ENCODE measurements at places on chromosomes 4 and X.

DNA sequence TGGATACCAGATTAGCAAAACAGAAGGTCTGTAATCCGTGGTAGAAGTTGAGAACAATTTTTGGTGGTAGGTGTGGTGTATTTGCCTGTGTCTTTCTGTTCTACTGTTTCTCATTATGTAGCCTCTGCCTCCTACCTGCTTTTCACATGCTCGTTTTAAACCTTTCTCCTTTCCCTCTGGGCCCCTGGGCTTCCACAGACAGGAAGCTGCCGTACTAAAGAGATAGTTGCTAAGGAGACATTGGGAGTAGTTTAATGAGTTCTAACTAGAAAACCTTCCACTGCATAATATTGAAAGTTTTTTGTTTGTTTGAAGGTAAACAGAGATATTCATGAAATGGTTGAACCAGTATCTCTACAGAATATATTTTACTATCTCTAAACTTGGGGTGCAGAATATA, 107.8 kb downstream of the STOX2 start:
- no peak for DNase-seq

DNA sequence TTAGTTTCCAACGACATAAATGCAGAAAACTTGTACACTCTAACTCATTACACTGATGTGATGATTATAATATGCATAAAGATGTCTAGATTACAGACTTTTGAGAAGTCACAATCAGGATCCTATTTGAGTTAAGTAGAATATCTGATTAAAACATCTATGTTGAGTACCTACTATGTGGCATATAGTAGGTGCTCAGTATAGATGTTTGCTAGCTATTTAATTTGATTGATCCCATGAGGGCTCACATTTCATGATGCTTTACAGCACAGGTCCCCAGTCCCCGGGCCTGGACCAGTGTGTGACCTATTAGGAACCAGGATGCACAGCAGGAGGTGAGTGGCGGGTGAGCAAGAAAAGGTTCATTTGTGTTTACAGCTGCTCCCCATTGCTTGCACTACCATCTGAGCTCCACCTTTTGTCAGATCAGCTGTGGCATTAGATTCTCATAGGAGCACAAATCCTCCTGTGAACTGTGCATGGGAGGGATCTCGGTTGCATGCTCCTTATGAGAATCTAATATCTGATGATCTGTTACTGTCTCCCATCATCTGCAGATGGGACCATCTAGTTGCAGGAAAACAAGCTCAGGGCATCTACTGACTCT, 33.0 kb upstream of the CXCL8 start:
- no peak for DNase-seq

DNA sequence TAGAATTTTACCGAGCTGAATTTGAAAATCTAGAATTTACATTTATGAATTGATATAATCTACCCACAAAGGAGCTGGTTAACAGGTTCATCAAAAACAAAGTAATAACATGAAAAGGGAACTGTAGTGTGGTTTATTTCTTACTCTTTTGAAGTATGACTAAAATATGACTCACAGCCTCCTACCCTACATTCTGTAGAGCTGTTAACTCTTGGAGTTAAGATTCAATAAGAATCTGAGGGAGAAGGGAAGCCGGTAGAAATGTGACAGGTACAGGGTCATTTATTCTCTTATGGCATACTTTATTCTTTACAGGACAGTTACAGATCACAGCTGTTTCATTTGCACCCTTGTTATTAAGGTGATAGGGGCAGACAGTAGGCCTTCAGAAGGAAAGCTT, 132.2 kb upstream of the FAM47B start:
- no peak for DNase-seq

- DNase-seq, result no peak
Measured at GRCh38 chrX:151870602-151871001, 42.1 kb upstream of the MAGEA4 start.

GRCh38 chr4:63693321-63693720, 715.9 kb downstream of the TECRL start:
- DNase-seq, result no peak

GRCh38 chr4:2741626-2742025, 14.5 kb downstream of the TNIP2 start:
- DNase-seq, result no peak

GRCh38 chr4:163536091-163536490, 41.6 kb downstream of the TMA16 start:
- no peak for DNase-seq

DNA sequence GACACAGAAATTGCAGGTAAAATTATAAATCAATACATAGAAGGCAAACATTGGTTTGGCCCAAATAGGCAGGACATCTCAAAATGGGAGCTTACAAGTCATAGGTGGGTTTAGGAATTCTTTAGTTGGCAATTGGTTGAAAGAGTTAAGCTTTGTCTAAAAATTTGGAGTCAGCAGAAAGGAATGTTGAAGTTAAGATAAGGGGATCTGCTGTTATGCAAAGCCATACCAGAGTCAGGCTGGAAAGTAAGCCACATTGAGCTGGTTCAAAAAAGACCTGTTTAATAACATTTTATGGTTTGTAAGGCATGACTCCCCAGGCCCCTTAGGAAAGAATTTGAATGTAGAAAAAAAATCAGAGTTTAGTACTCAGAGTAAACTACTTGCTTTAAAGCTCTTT, 92.6 kb downstream of the IL13RA2 start:
- no peak for DNase-seq

DNA sequence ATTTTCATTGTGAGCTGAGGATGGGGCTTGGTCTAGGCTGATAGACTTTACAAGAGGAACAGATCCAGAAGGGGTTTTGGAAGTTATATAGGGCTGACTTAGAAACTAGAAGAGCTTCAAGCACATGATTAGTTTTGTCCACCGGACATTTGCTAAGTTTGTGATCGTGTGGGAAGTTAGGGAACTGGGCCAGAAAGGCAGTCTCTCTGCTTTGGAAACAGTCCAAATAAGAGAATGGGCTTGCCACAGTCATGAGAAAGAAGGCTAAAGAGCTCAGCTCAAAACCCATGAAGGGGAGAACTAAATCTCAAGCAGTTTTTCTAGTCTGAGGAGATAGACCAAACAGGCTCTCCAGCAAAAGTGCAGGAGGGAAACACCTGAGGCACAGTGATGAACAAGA, 67.8 kb downstream of the ZNF674 start:
- no peak for DNase-seq

DNA sequence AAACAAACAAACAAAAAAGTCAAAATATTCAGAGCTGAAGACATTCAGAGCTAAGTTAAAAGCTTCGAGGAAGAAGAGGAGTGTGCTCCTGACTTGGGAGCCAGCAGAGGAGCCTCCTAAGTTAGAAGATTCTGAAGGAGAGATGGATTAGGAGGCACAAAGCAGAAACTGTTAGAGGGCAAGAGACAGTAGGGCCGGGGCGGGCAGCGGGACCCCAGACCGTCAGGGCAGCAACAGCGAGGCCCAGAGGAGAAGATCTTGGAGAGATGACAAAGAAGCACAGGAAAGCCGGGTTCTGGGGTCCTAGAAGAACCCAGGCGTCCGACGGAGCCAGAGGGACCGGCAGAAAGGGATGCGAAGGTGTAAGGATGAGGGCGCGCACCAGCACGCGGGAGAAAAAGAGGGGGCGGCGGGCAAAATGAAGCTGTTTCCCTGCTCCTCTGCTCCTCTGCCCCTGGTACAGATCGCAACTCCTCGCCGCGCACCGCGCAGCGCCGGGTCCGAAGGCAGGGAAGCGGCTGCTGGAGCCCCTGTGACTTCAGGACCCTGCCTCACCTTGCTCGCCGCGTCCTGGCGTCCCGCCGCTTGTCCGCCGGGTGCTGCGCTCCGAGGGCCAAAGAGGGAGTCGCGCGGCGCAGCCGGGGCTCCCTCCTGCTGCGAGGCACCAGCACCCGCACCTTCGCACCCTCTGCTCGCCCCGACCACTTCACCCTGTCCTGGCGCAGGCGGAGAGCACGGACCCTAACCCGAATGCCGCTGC, 477 bp downstream of the KLHL13 start:
- no peak for DNase-seq

GRCh38 chr4:175970072-175970471, 95.6 kb upstream of the WDR17 start:
- no peak for DNase-seq

DNA sequence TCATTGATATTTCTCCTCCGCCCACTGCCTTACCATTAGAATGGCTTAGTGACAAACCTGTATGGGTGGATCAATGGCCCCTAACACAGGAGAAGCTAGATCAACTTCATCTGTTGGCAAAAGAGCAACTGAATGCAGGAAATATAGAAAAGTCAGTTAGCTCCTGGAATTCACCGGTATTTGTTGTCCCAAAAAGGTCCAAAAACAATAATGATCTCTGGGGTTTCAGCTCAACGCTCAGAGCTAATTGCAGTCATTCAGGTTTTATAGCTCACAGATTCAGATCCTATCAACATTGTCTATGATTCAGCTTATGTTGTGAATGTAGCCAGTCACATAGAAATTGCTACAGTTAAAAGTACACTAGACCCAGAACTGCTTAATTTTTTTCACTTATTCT, 124.0 kb upstream of the ZCCHC13 start:
- DNase-seq, result no peak

- DNase-seq, result no peak
Measured at GRCh38 chrX:118566359-118566758, 70.7 kb downstream of the DOCK11 start.

DNA sequence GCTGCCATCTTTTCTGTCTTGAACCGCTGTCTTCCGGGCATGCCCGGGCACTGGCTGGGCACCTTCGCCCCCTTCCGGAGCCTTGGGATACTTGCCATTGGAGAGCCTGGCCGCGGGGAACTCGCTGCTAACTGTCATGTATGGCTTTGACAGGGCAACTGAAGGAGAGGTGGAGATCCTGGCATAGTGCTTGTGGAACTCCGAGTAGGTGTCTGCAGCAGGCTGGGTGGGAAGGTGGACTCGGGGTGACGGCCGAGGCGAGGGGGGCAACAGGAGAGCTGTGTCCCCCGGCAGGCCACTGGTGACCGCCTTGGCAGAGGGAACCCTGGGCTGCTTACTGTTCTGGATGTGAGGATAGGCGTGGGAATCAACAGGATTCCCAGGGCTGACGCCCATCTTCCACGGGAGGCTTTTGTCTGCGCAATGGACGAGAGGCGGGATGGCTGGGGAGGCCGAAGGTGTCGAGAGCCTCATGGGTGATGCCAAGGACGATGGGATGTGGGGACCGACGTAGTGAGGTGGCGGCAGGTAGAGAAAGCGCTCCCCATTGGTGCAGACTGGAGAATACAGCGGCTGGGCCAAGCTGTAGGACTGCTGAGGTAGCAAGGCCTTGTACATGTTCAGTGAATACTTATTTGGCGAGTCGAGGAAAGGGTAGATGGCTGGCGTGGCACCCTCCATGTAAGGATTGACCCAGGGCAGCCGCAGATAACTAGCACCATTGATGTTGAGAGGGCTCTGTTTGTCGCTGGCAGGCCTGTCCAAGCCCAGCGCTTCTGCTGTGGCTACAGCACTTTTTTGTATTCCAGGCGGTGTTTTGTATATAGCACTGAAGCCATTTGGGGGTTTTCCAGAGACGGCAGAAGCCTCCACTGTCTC, 23.4 kb downstream of the BCOR start:
- no peak for DNase-seq

GRCh38 chr4:42497142-42497910, 100.0 kb downstream of the SHISA3 start:
- no peak for DNase-seq

- no peak for DNase-seq
Measured at GRCh38 chrX:53511322-53511721, 77.2 kb upstream of the HSD17B10 start.

GRCh38 chr4:148674876-148675275, 232.7 kb upstream of the NR3C2 start:
- no peak for DNase-seq

- DNase-seq, result no peak
Measured at GRCh38 chr4:1202526-1203011, 30.2 kb upstream of the SPON2 start.

GRCh38 chr4:184448821-184449220, 25.5 kb downstream of the IRF2 start:
- no peak for DNase-seq

- no peak for DNase-seq
Measured at GRCh38 chr4:31130930-31131329, 410.8 kb downstream of the PCDH7 start.

GRCh38 chr4:78845472-78845871, 69.3 kb downstream of the BMP2K start:
- no peak for DNase-seq

GRCh38 chr4:185792384-185793115, 19.4 kb downstream of the SORBS2 start:
- no peak for DNase-seq

DNA sequence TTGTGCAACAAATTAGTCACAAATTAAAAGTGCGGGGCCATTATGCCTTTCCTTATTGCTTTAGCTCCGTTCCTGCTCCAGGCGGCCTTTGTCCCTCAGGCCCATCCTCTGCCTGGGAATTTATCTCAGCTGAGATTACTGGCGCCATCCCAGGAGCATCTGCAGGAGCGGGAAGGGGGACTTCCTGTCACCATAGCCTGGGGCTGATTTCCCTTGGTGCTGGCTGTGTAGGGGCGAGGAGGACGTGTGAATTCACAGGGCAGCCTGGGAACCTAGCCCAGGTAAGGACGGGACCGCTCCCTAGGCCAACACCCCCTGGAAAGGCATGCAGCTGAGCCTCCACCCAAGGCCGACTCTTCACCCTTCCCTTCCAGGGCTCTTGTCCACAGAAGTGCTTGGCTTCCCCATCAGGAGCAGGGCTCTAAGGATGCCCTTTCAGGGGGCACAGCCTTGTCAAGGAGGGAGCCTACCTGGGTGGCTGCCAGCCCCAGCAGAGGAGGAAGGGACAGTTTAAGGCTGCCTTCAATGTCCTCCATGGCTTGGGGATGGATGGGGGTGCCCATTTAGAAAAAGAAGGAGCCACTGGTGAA, 72.6 kb upstream of the NKX1-1 start:
- no peak for DNase-seq

DNA sequence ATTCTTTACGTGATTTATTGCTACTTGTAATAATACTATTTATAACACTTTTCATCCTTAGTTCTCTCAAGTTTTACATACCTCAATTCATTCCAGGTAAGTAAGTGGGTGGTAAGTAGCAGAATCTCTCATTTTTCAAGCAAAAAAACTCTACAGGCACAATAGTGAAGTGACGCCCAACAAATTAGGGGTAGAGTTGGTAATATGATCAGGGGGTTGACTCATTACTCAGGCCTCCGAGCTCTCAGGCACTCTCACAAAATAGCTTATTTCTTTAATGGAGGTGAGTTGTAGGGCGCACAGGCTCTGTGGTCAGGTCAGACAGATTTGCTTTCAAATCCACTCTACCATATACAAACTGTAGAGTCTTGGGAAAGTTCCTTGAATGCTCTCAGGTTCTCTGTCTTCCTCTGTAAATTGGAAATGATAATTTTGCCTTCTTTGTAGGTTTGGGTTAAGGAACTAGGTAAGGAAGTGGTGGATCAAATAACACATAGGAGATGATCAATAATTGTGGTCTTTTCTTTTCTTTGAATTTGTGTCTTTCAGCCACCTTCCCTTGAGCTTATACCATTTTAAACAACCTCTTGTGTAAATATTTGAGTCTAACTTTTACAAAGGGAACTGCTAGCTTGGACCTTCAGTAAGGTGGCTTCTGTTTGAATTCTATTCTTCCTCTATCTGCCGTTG, 134.9 kb upstream of the LEF1 start:
- DNase-seq, result no peak

- DNase-seq, result no peak
Measured at GRCh38 chr4:81405900-81406401, 65.8 kb downstream of the RASGEF1B start.

Data from stimulated activated CD8-positive, alpha-beta memory T cell treated with anti-CD3 and anti-CD28 coated beads, Interleukin-7, amount 100 ng/mL, for 4 hours (primary cell).